ENCODE measurements at places on chromosomes 1 and 21.

GRCh38 chr1:110612060-110612745 lies 6.0 kb upstream of the KCNA2 start:
- DNase-seq: no peak

GRCh38 chr1:56821462-56821797 lies 2.2 kb upstream of the FYB2 start:
- DNase-seq: no peak

GRCh38 chr1:28644494-28644893 lies 1.6 kb upstream of the TAF12 start:
- DNase-seq: no peak

DNA sequence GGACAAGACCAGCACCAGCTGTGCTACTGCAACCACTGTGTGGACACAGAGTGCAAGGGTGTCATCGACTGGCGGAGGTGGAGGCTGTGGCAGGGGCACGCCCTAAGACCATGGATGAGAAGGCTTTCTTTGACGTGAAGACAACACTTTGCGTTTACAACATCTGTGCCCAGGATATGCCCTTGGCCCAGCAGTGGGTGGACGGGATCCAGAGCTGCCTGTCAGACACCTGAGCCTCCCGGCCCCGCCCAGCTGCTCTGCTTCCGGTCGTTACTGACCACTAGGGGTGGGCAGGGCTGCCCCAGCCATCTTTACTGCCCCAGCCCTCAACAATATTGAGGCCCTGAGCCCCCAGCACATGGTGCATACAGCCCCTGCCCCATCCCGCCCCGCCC lies 21.4 kb upstream of the NPPB start:
- no peak for DNase-seq

- DNase-seq: no peak
These were observed 605.3 kb upstream of the NR5A2 start for GRCh38 chr1:199422206-199422605.

DNA sequence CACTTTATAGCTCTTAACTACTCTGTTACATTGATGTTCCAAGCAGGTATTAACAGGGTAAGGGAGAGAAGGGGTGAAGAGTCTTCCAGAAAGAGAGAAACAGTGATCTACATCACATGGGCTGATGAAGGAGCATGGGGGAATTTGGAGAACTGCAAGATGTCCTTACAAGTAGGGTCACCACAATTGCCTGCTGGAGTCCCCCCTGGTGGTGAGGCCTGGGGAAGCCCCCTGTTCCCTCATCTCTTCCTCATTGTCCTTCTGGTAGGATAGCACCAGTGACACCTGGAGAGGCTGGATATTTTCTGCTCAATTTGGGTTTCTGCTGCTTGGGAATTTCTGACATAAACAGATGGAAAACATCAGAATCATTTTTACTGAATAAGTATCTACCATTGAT lies 126.6 kb downstream of the RUNX1 start:
- DNase-seq: no peak

DNA sequence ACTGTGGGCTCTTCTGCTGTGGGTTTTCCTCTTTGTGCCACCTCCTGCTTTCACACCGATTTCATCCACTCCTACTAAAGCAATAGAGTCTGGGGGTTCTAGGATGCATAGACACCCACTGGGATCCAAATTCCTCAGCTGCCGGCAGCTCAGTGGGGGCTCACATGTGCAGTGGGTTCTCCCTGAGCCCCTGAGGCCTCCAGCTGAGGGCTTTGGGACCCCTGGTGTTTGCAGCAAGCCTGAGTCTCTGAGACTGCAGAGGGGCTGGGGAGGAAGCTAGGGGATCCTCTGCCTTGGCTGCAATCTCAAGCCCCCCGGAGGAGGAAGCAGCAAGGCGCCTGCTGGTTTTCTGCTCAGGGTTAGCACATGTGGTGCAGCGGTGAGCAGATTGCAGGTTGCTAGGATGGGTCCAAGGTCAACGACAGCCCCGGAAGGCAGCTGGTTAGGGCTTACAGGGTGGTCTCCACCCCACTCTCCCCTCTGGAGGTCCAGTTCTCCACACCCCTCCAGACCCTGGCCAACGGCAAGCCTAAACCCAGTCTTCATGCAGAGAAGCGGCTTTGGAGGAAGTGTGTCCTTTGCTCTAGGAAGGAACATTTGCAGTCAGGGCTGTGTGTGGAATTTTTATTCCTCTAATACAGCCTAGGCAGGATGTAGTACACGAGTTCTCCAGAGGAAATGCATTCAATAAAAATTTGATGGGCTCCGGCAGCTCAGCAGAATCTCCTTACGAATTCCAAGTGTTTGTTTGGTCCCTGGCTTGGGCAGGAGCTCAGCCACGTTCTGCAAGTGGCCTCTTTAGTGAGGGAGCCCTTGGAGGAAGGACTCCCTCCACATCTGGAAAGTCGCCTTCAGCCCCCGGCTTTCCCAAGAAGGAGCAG lies 269.1 kb upstream of the VAMP3 start:
- DNase-seq: no peak

DNA sequence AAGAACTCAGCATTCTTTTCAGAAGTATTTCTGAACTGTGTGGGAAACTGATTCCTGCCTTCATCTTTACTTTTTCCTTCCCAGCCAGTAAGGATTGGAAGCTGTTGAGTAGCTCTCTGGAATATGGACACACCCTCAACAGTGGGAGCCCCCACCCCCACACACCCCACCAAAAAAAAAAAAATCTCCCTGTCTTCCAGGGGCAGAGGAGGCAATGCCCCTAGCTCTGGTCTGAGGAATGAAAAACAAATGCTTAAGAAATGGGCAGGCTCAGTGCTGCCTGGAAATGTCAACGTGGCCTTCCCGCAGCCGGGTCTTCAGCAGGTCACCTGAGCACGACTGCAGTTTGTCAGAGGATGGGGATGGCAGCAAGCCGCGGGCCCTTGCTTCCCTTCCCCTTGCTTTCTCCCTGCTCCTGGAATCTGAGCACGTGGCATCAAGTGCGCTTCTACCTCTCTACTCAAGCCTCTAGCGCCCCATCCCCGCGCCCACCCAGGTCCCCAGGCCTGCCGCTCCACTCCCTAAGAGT lies 479 bp downstream of the RGS16 start:
- no peak for DNase-seq
